Activated CD8-positive, alpha-beta T cell treated with anti-CD3 and anti-CD28 coated beads for 36 hours (primary cell): ENCODE measurements at places on chromosomes 4 and X.

GRCh38 chrX:103477496-103477895 lies 41.8 kb downstream of the RAB40A start:
- no peak for DNase-seq

GRCh38 chr4:3911252-3911856 lies 145.2 kb downstream of the ADRA2C start:
- DNase-seq = no peak

- DNase-seq = no peak
Observed at GRCh38 chr4:92599044-92599443, 295.3 kb downstream of the GRID2 start.

DNA sequence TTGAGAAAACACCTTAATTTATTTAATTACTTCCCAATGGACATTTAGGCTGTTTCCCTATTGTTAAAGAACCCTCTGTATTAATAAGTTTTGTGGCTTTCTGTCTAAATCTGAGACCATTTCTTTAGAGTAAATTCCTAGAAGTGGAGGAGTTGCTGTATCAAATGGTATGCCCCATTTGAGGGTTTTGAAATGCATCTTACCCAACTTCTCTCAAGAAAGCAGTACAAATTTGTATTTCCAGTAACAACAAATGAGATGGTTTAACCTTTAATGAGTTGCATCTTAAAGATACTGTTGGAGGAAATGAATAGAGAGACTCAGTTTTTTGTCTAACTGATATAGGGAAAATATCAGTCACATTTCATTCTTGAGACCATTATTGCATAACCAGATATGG lies 70.5 kb upstream of the CBLL2 start:
- no peak for DNase-seq

GRCh38 chrX:111168314-111168713 lies 72.3 kb downstream of the PAK3 start:
- DNase-seq = peak; percentile 1
